ENCODE measurements at places on chromosomes 5 and 9.

DNA sequence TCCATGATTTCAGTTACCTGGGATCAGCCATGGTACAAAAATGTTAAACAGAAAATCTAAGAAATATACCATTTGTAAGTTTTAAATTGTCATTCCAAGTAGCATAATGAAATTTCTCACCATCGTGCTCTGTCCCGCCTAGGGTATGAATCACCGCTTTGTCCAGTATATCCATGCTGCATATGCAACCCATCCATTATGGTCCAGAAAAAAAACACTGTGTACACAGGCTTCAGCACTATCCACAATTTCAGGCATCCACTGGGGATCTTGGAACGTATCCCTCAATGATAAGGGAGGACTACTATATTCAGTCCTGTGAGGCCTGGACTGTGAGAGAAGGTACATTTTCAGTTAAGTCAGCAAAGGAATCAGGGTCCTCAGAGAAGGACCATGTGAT is 37.6 kb upstream of the HNRNPA0 start:
- no peak for DNase-seq

- DNase-seq: no peak
These were observed 36.2 kb upstream of the SMARCA2 start for GRCh38 chr9:1978941-1979340.

GRCh38 chr5:57383093-57383861 is 99.3 kb downstream of the ACTBL2 start:
- no peak for DNase-seq

- DNase-seq: no peak
These were observed 113.0 kb downstream of the FAM170A start for GRCh38 chr5:119742311-119742710.

- DNase-seq: no peak
These were observed 243.9 kb upstream of the SLC30A5 start for GRCh38 chr5:68849906-68850305.

DNA sequence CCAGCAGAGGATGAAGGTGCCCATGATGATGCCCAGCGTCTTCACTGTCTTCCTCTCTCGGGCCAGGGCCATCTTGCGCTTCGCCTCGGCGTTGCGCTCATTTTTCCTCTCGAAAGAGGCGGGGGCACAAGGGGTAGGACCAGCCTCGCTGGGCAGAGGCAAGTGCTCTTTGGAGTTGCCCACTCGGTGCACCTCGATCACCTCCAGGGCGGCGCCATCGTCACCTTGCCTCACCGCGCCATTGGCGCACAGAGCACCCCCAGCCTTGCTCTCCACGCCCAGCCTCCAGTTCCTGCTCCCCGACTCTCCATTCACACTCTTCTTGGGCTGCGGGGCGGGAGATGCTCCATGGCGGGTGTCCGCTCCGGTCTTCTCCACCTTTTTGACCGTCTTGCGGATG is 1.6 kb downstream of the HTR1A start:
- no peak for DNase-seq

DNA sequence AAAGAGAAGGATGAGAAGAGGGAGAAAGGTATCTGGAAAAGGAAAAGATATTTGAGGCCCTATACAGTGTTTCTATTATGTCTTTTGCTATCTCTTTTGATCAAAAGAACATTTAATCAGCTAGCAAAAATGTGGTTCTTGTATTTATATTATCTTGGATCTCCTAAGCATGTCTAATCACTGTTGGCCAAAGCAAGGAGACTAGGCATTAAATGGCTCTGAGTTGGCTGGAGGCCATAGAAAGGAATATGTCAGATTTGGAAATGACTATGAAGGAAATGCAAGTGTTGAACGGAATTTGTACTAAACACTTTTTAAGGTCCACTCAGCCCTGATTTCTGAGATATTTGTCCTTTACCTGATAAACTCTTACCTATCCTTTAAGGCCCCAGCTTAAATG is 22.4 kb upstream of the THG1L start:
- DNase-seq: no peak

DNA sequence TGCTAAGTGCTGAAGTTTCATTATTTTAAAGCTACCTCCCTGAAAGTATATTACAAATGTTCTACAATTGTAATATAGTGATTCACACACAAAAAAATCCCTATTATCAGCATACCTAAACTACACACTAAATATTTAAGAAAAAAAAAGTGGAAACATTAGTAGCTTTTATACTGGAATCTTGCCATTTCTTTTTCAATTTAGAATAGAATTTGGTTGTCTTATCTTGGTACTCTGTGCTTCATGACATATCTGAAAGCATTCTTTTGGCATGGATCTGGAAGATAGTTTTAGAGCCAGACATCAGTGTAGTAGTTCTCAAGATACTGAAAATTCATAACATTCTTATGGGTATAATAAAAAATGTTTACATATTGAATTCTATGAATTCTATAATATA is 35.0 kb downstream of the SLC1A3 start:
- DNase-seq: no peak

DNA sequence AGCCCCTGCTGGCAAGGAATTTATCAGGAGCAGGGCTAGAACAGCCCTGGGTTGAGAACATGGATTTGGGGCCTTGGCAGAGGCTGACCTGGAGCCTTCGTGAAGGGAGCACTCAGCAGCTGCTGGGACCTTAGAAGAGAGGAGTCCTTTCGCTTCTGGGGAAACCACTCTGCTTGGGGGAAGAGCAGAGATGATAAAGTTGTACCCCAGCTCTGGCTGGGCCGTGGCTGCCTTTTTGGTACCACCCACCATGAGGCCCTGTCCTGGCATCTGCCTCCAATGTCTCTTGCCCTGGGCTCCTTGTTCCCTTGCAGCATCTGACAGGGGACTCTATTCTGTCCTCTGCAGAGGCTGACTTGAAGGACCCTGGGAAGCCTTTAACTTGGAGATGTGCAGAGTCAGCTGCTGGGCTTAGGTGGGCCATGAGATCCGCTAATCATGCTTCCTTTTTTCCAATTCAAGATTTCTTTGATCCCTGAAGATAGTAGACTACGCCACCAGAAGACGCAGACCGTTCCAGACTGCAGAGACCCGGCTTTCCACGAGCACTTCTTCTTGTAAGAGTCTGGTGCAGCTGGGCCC is 20.2 kb downstream of the RGS3 start:
- DNase-seq: no peak

- no peak for DNase-seq
These were observed 29.6 kb upstream of the GLRA1 start for GRCh38 chr5:151954255-151954654.

- DNase-seq: no peak
These were observed 7.4 kb upstream of the AMACR start for GRCh38 chr5:34015120-34015822.

- DNase-seq: no peak
These were observed 6.2 kb downstream of the BARHL1 start for GRCh38 chr9:132588501-132589147.

GRCh38 chr9:18371141-18371540 is 102.8 kb upstream of the ADAMTSL1 start:
- no peak for DNase-seq

GRCh38 chr5:144142139-144142823 is 28.2 kb downstream of the YIPF5 start:
- DNase-seq: no peak

- DNase-seq: no peak
These were observed 84.6 kb downstream of the IARS1 start for GRCh38 chr9:92208693-92209524.

- no peak for DNase-seq
These were observed 19.4 kb upstream of the BTNL9 start for GRCh38 chr5:181020688-181021087.

DNA sequence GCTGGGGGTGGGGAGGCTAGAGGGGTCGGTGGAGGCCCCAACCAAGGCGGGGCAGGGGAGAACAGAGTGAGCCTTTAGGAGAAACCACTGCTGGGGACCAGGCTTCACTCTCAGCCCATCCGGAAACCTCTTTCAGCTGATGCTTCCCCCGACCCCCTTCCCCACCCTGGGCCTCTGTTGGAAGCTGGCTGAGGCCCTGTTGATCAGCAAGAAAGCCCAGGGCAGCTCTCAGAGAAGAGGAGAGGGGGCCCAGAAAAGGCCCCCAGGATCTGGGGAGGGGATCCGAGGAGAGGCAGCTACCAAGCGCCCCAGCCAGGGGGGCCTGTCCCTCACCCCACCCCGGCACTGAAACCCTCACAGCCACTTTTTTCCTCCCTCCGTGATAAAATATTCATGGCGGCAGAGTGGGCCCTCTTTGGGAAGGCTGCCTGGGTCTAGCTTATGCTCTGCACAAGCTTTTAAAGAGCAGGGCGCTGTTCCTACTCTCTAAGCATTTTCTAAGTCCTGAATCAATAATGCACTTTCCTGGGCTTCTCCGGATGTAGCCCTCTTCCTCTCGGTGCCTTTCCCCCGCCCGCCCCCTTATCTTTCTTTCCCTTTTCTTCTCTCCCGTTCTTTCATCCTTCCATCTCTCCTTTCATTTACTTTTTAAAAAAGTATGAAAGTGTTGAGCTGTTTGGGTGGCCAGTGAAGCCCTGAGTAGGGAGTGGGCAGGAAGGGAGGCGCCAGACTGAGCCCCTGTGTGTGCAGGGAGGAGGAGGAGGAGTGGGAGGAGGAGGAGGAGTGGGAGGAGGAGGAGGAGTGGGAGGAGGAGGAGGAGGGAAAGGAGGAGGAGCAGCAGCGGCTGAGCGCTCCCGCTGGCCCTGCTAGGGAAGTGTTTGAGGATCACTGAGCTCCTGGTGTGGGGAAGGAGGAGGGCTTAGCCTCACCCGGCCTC is 23.5 kb downstream of the NTNG2 start:
- DNase-seq: no peak
